ENCODE measurements at places on chromosomes 16 and 17. TPM values are rescaled to one million over a fixed set of nuclear protein-coding genes. Genes with fewer than 3 reads are reported as not detected.

GRCh38 chr17:75731716-75732498 lies 10.6 kb downstream of the ITGB4 start:
- no peaks in the 10 kb centered on the region for H3K4me1 ChIP-seq
- no peak for DNase-seq
- H3K4me3 ChIP-seq: no peak overlapping the region
- no peaks in the 10 kb centered on the region for H3K27me3 ChIP-seq

GRCh38 chr17:68197091-68197996 lies 50.5 kb upstream of the AMZ2 start:
- peaks cover 76% of the 10 kb centered on the region for H3K27me3 ChIP-seq
- no peak overlapping the region for H3K27ac ChIP-seq
- H3K4me3 ChIP-seq: no peak overlapping the region
- no peaks in the 10 kb centered on the region for H3K36me3 ChIP-seq
- H3K4me1 ChIP-seq: no peaks in the 10 kb centered on the region

DNA sequence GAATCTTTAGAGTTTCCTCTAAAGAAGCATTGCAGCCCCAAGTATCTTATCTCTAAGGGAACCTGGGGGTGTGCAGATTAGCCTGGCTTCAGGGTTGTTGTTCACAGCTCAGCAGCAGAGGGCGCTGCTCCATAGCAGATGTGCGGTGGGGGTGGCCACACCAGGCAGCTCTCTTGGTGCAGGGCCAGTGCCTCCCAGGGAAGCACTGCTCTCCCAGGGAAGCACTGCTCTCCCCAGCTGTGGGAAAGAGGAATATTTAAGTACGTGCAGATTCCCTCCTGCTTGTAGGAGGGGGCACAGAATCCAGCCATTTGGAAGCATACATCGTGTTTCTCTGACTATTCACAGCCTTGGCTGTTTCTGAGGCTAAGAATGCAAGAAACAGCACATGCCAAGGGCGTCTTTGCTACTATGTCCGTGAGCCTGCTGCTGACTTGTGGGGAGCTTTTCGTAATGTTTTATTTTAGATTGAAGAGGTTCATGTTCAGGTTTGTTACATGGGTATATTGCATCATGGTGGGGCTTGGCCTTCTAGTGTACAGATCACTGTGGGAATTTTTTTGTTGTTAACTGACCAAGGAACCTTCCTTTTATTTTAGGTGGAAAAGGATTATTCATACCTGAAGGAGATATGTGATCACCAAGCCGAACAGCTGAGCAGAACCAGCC lies 217.8 kb downstream of the SPECC1 start:
- no peaks in the 10 kb centered on the region for H3K27me3 ChIP-seq
- H3K4me3 ChIP-seq: no peak overlapping the region
- DNase-seq: peak; percentile 89
- H3K27ac ChIP-seq: no peak overlapping the region

Gene CBLN1
- not detected for total RNA-seq

- no peak overlapping the region for H3K27ac ChIP-seq
- H3K4me1 ChIP-seq: no peaks in the 10 kb centered on the region
- no peak overlapping the region for H3K4me3 ChIP-seq
- DNase-seq: no peak
Observed at GRCh38 chr16:10156099-10156498, 26.1 kb downstream of the GRIN2A start.

DNA sequence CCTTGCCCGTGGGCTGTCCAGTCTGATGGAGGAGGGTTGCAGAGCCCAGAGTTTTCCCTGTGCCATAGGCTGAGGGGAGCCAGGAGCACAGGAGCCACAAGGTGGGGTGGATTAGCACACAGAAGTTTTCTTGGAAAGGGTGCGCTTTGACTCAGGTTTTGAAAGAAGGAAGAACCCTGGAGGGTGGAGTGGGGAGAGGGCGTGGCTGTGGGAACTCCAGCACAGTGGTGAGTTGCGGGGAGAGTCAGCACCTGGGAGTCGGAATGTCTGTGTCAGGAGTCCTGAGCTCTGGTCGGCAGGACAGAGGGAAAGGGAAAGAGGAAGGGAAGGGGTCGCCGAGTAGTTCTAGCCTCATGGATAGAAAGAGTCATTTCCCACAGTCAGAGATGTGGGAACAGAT lies 8.9 kb upstream of the KRT14 start:
- no peaks in the 10 kb centered on the region for H3K36me3 ChIP-seq
- H3K4me1 ChIP-seq: no peaks in the 10 kb centered on the region
- no peak overlapping the region for H3K4me3 ChIP-seq
- no peak overlapping the region for H3K27ac ChIP-seq

Gene CEP112
- total RNA-seq: 6.6 TPM

- H3K36me3 ChIP-seq: no peaks in the 10 kb centered on the region
- no peak overlapping the region for H3K27ac ChIP-seq
- no peaks in the 10 kb centered on the region for H3K4me1 ChIP-seq
- H3K4me3 ChIP-seq: peak overlapping the region; percentile 83
- no peak for DNase-seq
Observed at GRCh38 chr16:1781254-1781653, 1.1 kb downstream of the SPSB3 start.

- H3K27me3 ChIP-seq: no peaks in the 10 kb centered on the region
- DNase-seq: no peak
- no peak overlapping the region for H3K27ac ChIP-seq
- H3K36me3 ChIP-seq: no peaks in the 10 kb centered on the region
- H3K4me3 ChIP-seq: no peak overlapping the region
Observed at GRCh38 chr16:11805556-11805955, 8.5 kb upstream of the ZC3H7A start.

- no peaks in the 10 kb centered on the region for H3K36me3 ChIP-seq
- no peaks in the 10 kb centered on the region for H3K27me3 ChIP-seq
- no peaks in the 10 kb centered on the region for H3K4me1 ChIP-seq
Observed at GRCh38 chr17:51677875-51678274, 417.5 kb downstream of the UTP18 start.

Gene ITGA2B
- total RNA-seq: not detected

Gene CEP295NL
- 0.11 TPM for total RNA-seq

DNA sequence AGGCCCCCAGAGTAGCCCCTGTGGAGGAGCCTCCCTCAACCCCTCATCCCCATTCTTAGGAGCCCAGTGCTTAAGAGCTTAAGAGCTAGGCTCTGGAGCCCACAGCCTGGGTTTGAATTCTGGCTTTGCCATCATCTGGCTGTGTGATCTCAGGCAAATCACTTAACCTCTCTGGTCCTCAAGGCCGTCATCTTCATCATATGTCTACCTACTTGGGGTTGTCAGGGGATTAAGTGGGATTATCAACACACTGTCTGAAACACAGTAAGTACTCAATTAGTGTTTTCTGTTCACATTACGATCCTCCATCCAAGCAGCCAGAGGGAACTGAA lies 4.8 kb downstream of the SREBF1 start:
- no peaks in the 10 kb centered on the region for H3K27me3 ChIP-seq
- no peak overlapping the region for H3K4me3 ChIP-seq
- H3K27ac ChIP-seq: no peak overlapping the region
- no peak for DNase-seq
- H3K4me1 ChIP-seq: peaks cover 4% of the 10 kb centered on the region

DNA sequence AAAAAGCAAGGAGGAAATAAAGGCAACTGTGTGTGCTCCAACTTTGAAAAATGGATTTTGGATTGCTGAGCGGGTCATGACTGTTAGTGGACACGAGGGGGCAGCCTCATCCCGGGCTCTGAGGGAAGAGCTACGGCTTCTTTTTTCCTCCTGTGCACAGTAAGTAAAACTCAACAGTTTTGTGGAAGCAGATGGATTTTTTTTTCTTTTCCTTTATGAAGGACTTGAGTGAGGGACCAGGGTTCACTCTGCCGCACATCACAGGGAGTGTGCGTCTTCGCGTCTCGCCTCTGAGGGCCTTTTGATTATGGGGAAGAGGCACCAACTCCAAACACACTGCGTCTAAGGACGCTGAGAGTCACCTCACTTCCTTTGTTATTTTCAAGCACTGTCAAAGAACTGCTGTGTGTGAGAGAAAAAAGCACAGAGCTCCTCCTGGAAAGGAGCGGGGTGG lies 80.3 kb upstream of the GOT2 start:
- H3K27ac ChIP-seq: no peak overlapping the region
- no peaks in the 10 kb centered on the region for H3K4me1 ChIP-seq
- no peaks in the 10 kb centered on the region for H3K27me3 ChIP-seq
- no peaks in the 10 kb centered on the region for H3K36me3 ChIP-seq
- H3K4me3 ChIP-seq: peak overlapping the region; percentile 58
- peak; percentile 68 for DNase-seq

Gene TBC1D3E
- not detected for total RNA-seq

DNA sequence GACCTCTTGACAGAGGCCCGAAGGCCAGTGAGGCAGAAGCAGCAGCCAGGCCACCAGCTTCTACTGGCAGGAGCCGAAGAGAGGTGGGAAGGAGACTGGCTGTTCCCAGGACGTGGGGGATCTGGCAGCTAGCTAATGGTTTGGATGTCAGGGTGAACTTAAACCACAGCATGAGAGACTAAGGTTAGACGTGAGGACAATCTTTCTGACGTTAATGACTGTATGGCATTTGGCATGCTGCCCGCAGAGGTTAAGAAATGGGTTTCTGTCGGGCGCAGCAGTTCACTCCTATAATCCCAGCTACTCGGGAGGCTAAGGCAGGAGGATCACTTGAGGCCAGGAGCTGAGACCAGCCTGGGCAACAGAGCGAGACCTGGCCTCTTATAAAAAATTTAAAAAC lies 6.3 kb upstream of the KRT13 start:
- H3K27me3 ChIP-seq: no peaks in the 10 kb centered on the region
- no peaks in the 10 kb centered on the region for H3K36me3 ChIP-seq
- no peak overlapping the region for H3K27ac ChIP-seq
- H3K4me3 ChIP-seq: no peak overlapping the region
- no peaks in the 10 kb centered on the region for H3K4me1 ChIP-seq

Gene ACOX1
- total RNA-seq: 27.6 TPM

- H3K4me1 ChIP-seq: no peaks in the 10 kb centered on the region
- H3K27ac ChIP-seq: no peak overlapping the region
- no peaks in the 10 kb centered on the region for H3K27me3 ChIP-seq
- DNase-seq: no peak
- H3K36me3 ChIP-seq: peaks cover 22% of the 10 kb centered on the region
Observed at GRCh38 chr16:19639986-19640421, 78.0 kb downstream of the KNOP1 start.

GRCh38 chr16:2432286-2432685 lies 3.0 kb downstream of the CCNF start:
- H3K4me1 ChIP-seq: peaks cover 7% of the 10 kb centered on the region
- DNase-seq: no peak
- no peak overlapping the region for H3K4me3 ChIP-seq
- H3K27me3 ChIP-seq: no peaks in the 10 kb centered on the region
- H3K36me3 ChIP-seq: peaks cover 10% of the 10 kb centered on the region

GRCh38 chr16:11893571-11893970 lies 22.2 kb downstream of the GSPT1 start:
- H3K4me3 ChIP-seq: no peak overlapping the region
- peaks cover 35% of the 10 kb centered on the region for H3K36me3 ChIP-seq
- no peak overlapping the region for H3K27ac ChIP-seq
- H3K4me1 ChIP-seq: peaks cover 20% of the 10 kb centered on the region
- H3K27me3 ChIP-seq: no peaks in the 10 kb centered on the region
- no peak for DNase-seq

DNA sequence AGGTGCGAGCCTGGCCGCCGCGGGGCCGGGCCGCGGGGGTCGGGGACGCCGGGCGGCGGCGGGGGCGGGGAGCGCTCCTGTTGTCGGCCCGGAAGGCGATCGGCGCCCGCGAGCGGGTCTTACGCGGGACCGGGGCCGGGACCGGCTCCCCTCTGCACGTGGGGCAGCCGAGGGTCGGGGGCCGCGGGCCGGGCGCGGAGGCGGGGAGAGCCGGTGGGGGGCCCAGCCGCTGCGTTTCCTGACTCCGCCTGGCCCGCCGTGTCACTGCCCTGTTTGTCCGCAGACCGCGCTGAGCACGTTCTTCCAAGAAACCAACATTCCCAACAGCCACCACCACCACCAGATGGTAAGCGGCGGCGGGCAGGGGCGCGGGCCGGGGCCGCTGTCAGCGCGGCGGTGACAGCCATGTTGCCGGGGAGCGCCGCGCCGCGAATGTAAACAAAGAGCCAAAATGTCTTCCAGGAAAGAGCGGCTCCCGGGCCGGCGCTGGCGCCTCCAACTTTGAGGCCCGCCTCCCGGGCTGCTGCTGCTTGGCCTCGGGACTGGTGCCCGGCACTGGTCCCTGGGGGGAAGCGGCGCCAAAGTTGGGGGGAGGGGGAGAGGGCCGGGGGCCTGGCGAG lies 586 bp downstream of the UBALD2 start:
- H3K36me3 ChIP-seq: no peaks in the 10 kb centered on the region
- H3K27ac ChIP-seq: peak overlapping the region; percentile 72
- peak; percentile 81 for DNase-seq

GRCh38 chr17:22671110-22671509 lies 978.8 kb downstream of the KCNJ18 start:
- no peak for DNase-seq
- no peaks in the 10 kb centered on the region for H3K27me3 ChIP-seq
- H3K4me1 ChIP-seq: no peaks in the 10 kb centered on the region
- H3K27ac ChIP-seq: no peak overlapping the region
- no peaks in the 10 kb centered on the region for H3K36me3 ChIP-seq
- no peak overlapping the region for H3K4me3 ChIP-seq

Gene NOB1
- 20.4 TPM for total RNA-seq

DNA sequence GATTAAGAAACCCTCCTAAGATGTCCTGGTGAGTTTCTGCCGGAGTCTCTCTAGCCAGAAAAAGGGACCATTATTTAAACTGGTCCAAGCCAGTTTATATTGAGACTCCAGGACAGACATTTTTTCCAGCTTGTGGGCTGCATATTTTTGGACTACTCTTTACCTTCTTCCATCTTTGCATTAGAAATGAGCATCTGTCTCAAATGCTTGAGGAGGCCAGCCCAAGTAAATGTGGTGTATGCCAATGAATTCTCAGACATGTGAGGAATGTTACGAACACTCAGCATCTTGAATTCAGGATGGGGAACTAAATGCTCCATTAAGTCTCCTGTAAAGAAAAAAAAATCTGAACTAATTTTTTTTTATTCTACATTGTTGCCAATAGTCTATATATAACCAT lies 18.4 kb downstream of the TUBD1 start:
- no peaks in the 10 kb centered on the region for H3K36me3 ChIP-seq
- no peaks in the 10 kb centered on the region for H3K4me1 ChIP-seq
- no peak overlapping the region for H3K4me3 ChIP-seq
- no peaks in the 10 kb centered on the region for H3K27me3 ChIP-seq

DNA sequence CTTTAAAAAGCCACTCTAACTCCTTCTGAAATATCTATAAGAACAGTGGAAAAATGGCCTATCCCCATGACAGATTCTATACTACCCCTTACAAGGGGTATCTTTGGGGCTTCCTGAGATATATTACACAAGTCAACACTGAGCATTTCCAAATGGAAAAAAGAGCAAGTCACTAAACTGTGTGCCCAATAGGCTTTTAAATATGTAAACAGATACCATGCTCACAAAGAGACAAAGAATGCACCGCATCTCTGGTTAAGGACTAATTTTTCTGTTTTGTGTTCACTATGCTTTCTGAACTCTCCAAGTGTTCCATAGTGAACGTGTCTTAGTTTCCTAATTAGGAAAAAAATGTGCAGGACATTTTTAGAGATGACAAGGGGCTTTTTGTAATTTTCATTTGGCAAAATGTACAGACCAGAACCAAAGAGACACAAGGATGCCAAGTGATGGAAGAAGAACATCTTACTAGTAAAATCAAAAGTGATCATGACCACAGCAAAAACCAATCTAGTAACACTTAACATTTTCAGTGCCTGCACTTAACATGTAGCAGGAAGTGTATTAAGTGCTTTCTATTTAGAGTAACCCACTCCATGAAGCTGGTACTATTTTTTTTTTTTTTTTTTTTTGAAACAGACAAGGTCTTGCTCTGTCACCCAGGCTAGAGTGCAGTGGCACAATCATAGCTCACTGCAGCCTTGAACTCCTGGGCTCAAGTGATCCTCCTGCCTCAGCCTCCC lies 21.5 kb downstream of the MYH11 start:
- no peaks in the 10 kb centered on the region for H3K4me1 ChIP-seq
- peaks cover 18% of the 10 kb centered on the region for H3K27me3 ChIP-seq

- peak overlapping the region; percentile 71 for H3K27ac ChIP-seq
- DNase-seq: peak; percentile 82
- no peaks in the 10 kb centered on the region for H3K36me3 ChIP-seq
- peaks cover 15% of the 10 kb centered on the region for H3K4me1 ChIP-seq
- H3K27me3 ChIP-seq: no peaks in the 10 kb centered on the region
- H3K4me3 ChIP-seq: no peak overlapping the region
Observed at GRCh38 chr16:920051-920681, 50.6 kb downstream of the LMF1 start.

Measured in GM23248 (cell line).